ENCODE measurements at places on chromosomes 2 and 18.

DNA sequence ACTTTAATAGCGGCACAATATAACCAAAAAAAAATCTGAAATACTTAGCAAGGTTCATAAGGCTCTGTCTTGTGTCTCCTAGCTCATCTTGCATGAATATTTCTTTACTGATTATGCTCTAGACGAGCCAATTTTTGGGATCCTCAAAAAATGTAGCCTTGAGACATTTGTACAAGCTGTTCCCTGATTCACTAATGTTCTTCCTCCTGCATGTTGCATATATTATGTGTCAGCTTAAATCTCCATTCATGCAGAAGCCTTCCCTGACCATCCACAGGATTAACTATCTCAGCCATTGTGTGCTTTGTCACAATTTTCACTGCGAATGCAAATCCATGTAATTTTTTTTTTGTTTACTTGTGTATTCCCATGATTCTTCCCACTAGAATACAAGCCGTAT, 594.0 kb upstream of the VRK2 start:
- no peak for DNase-seq

DNA sequence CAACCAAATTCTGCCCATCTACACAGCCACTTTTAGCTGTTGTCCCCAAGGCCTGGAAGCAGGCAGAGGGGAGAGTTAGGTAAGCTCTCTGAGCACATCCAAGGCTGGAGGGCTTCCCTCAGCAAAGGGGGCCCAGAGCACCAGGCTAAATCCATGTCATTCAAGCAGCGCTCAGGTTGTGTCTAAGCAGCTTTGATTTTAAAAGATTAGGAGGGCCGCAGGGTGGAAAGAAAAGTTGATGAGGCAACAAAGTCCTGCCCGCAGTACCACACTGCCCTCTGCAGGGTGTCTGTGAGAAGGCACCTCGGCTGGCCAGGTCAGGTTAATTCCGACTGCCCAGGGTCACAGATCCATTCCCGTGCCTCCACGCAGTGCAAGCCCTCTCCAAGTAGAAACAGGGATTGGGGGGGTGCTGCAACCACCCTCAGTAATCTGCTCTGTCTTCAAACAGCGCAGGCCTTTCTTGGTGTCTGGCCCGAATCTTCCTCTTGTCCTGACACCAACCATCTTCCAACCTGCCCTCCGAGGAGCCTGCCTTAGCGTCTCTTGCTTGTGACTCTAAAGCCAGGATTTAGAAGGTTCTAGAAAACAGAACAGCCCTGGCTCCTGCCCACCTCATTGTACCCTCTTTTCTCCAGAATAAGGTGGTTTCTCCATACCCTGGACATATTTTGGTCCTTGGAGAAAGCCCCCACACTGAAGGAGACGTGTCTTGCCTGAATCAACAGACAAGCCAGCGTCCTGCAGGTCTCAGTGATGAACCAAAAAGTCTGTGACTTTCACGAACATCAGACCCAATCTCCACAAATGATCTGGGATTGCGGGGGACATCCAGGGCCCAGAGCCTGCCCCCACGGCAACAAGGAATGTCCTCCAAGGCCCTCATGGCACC, 289.2 kb downstream of the TNS1 start:
- peak; percentile 71 for DNase-seq

DNA sequence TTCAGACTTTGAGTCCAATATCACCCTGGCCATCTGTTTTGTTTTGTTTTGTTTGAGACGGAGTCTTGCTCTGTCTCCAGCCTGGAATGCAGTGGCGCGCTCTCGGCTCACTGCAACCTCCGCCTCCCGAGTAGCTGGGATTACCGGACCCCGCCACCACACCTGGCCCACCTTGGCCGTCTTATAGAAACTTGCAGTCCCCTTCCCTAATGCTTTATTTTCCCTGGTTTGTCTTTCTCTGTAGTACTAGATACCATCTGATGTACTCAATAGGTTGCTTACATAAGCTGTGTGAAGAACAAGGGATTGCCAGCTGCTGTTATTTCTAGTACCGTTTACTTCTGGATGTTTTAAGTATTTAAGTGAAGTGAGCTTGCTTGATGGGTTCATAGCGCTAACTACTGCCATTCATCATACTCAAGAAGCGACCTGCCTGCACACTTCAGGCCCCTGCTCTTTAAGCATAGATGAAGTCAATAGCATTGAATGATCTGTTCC, 1.2 kb downstream of the RPL31 start:
- no peak for DNase-seq

DNA sequence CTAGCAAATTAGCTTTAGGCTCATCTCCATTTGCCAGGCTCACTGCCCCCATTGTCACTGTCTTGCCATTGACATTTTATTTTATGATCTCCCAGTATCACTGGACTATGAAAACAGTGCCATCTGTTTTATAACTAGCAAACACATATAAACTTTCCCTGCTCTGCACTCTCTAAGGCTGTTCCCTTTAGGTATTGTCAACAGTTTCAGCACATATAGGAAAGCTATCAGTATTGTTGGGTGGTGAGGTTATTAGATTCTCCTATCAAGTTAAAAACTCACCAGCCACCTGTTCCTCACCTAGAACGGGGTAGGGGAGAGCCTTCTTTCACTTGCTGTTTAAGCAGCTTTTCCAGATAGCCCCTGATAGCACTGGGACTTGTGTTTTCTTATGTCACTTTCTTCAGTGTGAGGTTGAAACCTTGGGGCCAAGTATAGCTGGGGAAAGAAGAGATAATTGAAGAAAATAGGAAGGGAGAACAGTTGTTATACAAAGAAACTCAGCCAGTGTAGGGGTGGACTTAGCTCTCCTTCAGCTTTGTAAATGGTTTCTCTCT, 32.5 kb downstream of the CFLAR start:
- no peak for DNase-seq

GRCh38 chr2:212117926-212118325, 420.7 kb downstream of the ERBB4 start:
- no peak for DNase-seq

DNA sequence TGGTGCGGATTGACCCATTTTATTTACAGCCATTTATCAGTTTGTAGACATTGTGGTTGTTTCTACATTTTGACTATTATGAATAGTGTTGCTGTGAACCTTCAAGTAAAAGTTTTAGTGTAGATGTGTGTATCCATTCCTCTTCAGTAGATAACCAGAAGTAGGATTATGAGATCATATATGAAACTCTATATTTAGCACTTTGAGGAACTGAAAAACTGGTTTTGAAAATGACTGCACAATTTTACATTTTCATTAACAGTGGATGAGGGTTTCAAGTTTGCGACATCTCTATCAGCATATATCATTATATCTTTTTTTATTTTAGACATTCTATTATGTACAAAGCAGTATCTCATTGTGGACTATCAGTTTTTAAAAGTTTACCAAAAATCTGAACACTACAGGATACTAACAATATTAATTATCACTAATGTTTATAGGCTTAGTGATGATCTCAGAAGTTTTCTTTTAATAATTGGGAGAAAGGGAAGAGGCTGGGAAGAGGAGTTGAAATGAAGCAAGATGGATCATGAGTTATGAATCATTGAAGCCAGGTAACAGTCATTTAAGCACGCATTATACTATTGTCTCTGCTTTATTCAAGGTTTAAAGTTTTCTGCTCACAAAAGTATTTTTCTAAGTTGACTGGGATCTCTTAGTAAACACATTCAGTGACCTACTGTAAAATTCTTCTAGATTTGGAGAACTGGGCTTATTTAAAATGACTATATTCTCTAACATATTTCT, 329.0 kb upstream of the LRATD1 start:
- DNase-seq = no peak

DNA sequence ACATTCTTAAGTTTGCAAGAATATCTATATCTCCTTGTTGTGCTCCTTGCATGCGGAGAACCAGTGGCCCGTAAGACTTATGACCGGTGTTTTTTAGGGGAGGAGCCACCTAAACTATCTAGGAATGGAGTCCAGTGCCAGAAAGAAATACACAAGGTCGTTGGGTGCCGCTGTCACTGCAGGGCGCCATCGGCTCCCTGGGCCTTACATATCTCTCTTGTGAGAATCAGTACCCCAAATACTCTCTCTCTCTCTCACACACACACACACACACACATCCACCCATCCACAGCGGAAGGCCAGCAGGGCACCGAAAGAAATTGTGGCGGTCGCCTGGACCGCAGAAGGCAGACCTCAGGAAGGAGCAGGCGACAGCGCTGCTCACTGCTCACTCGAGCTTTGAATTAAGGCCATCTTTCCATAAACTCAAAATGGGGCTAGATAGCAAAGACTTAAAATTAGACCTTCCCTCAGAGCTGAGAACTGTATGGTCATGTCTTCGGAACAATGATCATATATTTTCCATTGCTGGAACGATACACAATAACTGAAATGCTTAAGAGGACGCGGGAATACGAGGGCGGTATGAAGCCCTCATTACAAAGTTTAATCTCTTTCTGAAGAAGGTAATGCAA, 10.4 kb downstream of the NR4A2 start:
- peak; percentile 57 for DNase-seq

DNA sequence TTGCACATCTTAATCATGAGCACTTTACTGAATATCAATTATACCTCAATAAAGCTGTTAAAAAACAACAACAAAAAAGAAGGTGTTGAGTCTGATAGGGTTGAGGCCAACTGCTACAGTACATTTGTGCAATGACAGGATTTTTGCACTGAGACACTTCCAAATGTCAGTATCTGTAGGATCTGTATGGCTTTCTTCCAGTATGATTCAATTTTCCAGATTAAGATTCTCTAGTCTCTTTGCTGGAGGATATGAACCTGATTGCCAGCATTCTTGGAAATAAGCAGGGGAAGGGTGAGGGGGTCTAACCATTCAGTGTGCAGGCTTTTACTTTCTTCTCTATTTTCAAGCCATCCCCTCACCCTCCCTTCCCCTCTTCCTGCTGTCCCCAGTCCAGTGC, 85.1 kb downstream of the SEMA4F start:
- DNase-seq = no peak

GRCh38 chr18:47175898-47176575, at the start of gene IER3IP1:
Gene IER3IP1, minus strand, starts transcription at chr18:47176364. Its CDS starts 87 bp downstream, at chr18:47176277.
- peak; percentile 87 for DNase-seq

- DNase-seq = no peak
Measured at GRCh38 chr2:101638181-101638711, 59.3 kb upstream of the MAP4K4 start.

Data from activated naive CD8-positive, alpha-beta T cell treated with anti-CD3 and anti-CD28 coated beads for 36 hours (primary cell).